ENCODE measurements at places on chromosomes 2 and 18. TPM values are rescaled to one million over a fixed set of nuclear protein-coding genes. Genes with fewer than 3 reads are reported as not detected.

The ACKR3 gene
- 116 TPM for total RNA-seq

DNA sequence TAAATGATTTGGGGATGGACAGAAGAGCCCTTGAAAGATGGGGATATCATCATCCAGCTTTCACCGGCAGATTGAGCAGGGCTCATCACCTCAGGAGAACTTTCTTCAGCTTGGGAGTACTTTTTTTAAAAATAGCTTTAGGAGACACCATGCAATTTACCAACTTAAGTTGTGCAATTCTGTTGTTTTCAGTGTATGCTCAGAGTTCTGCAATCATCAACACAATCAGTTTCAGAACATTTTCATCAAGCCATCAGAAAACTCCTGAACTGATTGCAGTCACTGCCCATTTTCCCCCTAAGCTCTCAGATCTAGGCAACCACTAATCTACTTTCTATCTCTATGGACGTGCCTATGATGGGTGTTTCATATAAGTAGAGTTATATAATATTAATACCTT, 117.7 kb downstream of the CRIM1 start:
- DNase-seq = no peak

DNA sequence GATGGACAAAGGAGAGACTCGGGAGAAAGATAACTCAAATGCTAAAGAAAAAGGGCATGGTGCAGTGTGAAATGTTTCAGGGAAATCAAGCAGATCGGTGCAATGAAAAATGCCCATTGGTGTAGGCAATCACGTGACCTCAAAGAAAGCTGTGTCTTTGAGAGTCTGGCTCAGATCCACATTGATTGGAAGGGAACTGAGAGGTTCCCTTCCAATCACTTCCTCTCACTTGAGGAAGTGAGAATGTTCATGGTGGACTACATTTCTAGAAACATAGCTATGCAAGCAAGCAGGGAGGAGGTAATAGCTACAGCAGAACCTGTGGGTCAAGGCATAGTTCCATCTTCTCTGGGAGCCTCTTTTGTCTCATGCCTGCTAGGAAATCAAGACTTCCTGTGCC, 187.4 kb downstream of the LPIN1 start:
- no peak for DNase-seq

DNA sequence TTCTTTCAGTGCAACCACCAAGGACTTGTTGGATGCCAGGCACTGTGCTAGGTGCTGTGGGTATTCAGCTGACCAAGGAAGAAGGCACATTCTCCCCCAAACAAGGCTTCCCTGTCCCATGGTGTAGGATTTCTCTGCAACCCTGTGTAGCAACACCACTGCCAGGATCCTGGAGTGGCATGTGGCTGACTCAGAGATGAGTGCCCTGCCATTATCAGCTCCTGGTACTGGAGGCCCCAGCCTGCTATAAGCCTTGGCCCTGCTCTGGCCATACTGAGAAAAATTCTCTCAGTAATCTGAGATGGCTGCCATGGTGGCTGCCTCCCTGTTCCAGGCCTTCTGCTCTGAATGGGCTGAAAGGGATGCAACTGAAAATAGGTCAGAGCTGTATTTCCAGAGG, 4.3 kb downstream of the SMYD5 start:
- no peak for DNase-seq

DNA sequence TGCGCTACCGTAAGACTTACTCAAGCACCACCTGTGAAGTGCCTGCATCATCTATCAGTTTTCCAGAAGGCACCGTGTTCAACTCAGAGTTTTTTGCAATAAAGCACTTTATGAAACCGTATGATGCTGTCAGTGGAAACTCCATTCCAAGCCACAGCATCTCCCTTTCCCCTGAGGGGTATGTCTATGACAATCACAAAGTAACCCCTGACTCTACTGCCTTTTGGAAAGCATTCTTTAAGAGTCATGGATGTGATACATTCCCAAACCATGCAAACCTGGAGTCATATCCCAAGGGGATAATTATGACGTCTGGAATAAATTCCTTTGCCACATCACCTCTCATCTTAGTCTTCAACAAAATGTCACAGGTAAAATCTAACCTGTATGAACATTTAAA, 39.2 kb downstream of the UNC50 start:
- DNase-seq = no peak

- DNase-seq = no peak
Measured at GRCh38 chr2:114022360-114023085, 132.6 kb downstream of the ACTR3 start.

DNA sequence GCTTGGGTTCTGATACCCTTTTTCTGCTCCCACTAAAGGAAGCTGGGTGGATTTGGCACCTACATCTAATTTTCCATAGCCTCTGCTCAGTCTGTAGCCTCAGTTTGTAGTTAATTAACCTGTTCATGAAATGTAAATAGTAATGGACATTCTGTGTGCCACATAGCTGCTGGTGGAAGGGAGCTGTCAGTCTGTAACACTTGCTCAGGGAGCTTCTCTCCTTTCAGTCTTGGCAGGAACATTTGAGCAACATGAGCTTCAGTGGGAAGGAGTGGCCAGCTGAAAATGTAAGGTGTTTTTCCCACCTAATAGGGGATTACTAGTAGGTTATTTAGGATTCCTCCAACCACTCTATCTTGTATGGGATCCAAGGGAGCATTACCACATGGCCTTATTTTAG, 203.4 kb downstream of the ASXL3 start:
- DNase-seq = no peak

- DNase-seq = no peak
Measured at GRCh38 chr2:172790404-172790803, 54.8 kb downstream of the RAPGEF4 start.

- peak; percentile 53 for DNase-seq
Measured at GRCh38 chr2:157777427-157777826, 98.7 kb downstream of the ACVR1 start.

GRCh38 chr2:167758292-167758691, 489.1 kb downstream of the STK39 start:
- no peak for DNase-seq

- DNase-seq = no peak
Measured at GRCh38 chr2:107001964-107002696, 116.2 kb upstream of the ST6GAL2 start.

GRCh38 chr18:59159986-59160385, 20.3 kb downstream of the SEC11C start:
- DNase-seq = no peak

DNA sequence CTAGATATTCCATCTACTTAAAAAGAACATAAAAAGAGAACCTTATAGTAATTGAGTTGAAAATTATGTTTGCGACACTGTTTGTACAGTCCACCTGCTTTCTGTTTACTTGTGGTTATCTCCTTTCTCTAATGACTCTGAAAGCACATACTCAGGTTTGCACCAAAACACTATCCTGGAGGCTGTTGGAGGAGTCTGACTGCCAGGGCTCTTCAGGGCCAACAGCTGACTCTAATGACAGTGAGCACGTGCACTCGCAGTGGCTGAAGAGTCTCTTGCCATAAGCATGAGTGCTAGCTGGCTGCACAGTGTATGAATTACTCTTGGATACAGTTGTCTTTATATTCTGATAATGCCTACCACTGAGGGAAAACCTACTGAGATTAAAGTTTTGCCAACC, 16.7 kb upstream of the GLS start:
- no peak for DNase-seq

The TRIB2 gene
- 39.7 TPM for total RNA-seq

The RNU2-63P gene
- total RNA-seq = not detected

The TCF4 gene
- total RNA-seq = 297 TPM

DNA sequence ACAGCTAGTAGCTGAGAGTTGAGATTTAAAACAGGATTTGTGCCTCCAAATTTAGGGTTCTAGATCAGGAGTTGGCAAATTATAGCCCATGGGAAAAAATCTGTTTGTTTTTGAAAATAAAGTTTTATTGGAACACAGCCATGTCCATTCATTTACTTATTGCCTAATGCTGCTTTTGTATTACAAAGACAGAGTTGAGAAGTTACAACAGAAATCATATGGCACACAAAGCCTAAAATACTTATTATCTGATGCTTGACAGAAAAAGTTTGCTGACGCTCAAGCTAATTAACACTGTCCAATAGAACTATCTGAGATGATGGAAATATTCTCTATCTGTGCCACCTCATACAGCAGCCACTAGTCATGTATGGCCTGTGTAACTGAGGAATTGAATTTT, 229.1 kb upstream of the RASGRP3 start:
- DNase-seq = no peak

DNA sequence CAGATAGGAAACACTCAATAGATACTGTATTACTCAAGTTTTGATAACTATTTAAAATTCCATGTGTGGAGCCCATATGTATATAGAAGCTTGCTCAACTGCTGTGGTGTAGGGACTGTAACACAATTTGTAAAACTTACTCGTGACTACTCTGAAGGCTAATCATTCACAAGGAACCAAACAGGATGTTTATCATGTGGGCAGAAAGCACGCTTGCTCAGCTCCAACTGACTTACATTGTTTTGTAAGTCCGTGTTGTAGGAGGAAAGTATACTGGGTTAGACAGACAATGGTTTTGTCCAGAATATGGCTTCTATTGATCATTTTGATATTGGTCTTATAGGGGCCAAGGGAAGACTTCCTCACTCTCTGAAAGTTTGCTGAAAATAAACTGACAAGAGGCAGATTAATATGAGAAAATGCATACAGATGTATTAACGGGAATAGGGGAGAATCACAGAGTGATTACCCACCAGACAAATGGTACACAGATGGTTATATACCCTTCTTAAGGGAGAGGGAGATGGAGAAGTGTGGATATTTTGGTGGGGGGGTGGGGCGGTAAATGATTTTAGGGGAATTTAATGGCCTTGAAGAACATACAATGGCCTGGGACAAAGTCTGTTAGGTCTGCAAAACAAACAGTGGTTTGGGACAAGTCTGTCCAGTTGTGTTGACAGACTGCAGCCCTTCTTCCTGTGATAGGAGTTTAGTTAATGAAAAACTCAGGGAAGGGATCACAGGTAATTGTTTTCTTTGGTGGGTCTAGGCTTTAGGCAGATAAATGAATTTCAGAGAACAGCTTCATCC, 259.3 kb upstream of the SP5 start:
- no peak for DNase-seq

GRCh38 chr2:120132190-120132589, 91.0 kb downstream of the TMEM185B start:
- no peak for DNase-seq

GRCh38 chr2:139142252-139142880, 362.2 kb upstream of the NXPH2 start:
- no peak for DNase-seq

- no peak for DNase-seq
Measured at GRCh38 chr2:42996528-42996927, 204.1 kb upstream of the HAAO start.

- no peak for DNase-seq
Measured at GRCh38 chr2:39059366-39059952, 61.4 kb downstream of the SOS1 start.

DNA sequence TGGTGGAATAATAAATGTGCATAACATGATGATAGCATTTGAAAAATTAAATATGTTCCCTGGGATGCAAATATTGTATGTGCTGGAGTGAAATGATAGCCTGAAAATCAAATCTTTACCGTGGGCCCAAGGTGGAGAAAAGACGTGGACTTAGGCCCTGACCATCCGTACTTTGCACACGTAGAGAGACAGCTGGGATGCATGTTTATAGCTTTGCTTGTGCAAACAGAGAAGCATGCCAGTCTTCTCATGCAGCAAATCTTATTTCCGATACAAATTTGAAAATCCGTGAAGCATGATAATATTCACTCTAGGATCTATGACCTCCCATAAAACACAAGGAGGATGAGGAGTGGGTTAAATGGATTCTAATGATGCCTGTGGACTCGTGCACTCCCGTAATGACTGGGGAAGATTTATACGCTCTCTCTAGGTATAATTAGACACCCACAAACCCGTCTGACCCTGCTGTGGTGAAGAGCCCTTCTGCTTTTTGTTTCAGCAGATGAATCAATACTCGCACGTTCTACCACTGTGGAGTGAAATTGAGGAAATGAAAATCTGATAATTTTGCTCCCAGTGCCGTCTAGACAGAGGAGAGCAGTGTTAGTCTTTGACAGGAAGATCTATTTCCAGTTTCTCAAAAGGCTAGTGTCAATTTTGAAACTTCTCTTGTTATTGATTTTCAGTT, 810.3 kb upstream of the SALL3 start:
- no peak for DNase-seq

The KHK gene
- total RNA-seq = 3.4 TPM

DNA sequence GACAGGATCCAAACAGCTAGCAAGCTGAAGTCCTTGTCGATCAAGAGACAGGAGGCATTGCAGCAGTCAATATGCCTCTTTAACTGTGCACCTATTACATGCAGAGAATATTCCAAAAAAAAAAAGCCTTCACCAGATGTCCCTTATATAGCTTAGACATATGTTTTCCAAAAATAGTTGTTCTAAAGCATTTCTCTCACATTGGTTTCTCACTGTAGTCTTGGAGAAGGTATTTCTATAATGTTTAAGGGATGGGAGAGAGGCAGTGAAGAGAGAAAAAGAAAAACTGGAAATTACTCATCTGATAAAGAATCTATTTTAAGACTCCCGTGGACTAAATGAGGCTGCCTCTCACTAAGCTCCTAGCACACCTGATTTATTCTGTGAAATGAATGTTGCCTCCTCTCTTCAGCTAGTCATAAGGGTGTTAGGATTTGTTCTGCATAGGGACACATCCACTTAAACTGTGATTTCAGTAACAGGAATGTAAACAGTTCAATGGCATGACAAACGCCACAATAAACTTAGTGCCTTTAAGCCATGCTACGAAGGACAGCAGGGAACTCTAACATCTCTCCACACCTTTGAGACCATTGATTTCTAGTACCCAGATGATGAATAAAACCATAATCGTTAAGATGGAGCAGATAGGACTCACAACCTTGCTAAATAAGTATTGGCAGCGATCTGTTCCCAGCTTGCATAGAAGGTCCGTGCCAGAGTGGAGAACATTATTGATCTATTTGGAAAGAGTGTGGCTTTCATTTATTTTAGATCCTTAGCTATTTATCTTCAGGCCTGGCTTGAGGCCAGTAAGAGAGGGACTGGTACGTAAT, 98.6 kb upstream of the NCK2 start:
- DNase-seq = no peak

The AGPS gene
- total RNA-seq = 35.8 TPM

DNA sequence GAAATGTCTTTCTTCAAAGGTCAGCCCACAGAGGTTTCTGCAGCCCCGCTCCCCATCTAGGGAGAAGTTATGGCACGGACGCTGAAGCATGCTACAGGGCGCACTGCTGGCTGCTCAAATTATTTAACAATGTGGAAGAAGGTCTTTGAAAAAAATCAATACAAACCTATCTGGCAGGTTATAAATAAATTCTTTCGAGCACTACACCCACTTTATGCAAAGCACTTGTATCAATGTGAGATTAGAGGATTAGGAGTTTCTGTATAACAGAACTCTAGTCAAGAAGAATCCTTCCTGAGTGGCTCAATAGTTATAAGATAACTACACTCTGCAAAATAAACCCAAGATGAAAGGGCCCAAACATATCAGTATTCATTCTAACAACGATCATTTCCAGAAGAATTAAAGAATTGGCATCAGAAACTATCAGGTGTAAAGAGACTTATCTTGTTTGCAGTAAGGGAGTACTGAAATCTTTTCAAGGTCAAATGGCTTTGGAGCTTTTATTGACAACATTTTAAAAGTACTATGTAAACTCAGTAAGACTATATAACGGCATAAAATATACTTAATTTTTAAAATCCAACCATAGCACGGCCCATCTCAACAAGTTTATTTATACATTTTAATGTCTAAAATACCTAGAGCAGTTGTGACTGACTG, 103.0 kb upstream of the DNMT3A start:
- DNase-seq = no peak
